ENCODE measurements at places on chromosomes 11 and 22.
A peak's percentile ranks its signal among the peaks of the same experiment; 100 is the strongest.

DNA sequence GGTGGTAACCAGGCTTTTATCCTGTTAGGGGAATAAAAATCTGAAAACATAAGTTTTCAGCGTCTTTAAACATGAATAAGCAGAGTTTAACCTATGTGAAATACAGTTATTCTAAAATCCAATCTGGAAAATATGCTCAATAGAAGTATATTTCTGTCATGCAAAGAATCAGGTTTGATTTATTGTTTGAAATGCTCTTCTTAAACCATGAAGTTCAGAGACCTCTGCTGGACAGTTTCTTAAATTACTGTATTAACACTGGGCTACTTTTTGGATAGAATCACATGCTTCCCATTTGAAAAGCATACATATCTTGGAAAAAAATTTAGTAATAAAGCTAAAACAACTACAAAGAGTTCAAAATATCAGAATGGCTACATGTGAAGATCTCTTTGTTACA is 25.4 kb downstream of the APIP start:
- DNase-seq: no peak

GRCh38 chr11:843818-844692 is 1.4 kb downstream of the TSPAN4 start:
- peak; percentile 74 for DNase-seq

- no peak for DNase-seq
These were observed 27.8 kb upstream of the TOP3B start for GRCh38 chr22:22010358-22010757.

DNA sequence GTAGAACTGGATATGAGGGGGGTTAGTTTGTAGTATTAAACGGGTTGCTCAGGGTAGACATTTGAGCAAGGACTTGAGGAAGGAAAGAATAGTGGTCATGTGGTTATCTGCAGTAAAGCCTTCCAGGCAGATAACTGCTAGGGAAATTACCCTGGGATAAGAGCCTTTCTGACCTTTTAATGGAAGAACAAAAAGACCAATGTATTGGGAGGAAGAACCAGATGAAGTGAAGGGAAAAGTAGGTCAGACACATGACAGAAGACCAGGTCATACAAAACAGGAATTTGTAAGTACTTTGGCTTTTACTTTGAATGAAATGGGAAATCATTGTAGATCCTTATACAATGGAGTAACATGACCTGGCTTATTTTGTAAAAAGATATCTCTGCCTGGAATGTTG is 241.9 kb upstream of the CTSC start:
- no peak for DNase-seq

DNA sequence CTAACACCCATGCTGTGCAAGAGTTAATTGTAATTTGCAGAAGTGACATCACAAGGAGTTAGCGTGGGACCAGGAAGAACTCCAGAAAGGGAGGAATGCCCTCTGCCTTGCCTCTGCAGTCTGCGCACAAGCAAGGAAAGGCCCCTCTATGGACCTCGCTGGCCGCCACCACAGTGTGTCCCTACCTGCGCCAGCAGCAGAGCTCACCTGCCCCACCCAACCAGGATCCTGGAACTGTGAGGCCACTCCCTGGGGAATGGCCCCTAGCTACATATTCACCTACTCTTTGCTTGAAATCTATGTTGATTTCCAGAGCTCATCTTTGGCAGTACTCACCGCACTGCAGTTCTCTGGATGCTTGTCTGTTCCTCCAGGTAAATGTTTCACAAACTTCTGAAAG is 72.0 kb upstream of the MTNR1B start:
- DNase-seq: no peak

DNA sequence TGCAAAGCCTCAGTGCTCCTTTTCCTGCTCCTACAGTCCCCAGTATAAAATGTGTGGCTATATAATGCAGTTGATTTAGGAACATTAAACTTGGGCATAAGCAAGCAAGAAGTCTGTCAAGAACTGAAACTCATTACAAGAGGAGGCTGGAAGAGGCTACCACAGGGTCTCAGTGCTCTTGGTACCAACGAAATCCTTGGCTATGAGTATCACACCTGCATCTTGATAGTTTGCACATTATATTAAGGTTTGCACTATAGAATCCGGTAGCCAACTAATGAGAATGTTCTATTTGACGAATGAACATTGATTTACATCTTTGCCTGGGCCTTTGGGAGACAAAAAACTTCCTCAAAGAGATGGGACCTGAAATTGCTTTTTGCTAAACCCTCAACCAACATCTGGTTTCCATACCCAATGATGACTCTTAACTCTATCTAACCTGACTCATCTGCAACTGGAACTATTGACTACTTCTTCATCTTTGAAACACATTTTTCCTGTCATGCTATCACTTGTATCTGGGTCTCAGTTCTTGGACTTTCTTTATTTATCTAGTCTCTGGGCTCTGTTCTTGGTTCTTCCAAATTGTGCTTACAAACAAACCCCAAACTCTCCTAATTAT is 207.2 kb upstream of the CTSC start:
- DNase-seq: no peak

- no peak for DNase-seq
These were observed 14.5 kb downstream of the SAA1 start for GRCh38 chr11:18280438-18281045.

GRCh38 chr11:9075556-9075955 is 15.8 kb downstream of the SCUBE2 start:
- no peak for DNase-seq

DNA sequence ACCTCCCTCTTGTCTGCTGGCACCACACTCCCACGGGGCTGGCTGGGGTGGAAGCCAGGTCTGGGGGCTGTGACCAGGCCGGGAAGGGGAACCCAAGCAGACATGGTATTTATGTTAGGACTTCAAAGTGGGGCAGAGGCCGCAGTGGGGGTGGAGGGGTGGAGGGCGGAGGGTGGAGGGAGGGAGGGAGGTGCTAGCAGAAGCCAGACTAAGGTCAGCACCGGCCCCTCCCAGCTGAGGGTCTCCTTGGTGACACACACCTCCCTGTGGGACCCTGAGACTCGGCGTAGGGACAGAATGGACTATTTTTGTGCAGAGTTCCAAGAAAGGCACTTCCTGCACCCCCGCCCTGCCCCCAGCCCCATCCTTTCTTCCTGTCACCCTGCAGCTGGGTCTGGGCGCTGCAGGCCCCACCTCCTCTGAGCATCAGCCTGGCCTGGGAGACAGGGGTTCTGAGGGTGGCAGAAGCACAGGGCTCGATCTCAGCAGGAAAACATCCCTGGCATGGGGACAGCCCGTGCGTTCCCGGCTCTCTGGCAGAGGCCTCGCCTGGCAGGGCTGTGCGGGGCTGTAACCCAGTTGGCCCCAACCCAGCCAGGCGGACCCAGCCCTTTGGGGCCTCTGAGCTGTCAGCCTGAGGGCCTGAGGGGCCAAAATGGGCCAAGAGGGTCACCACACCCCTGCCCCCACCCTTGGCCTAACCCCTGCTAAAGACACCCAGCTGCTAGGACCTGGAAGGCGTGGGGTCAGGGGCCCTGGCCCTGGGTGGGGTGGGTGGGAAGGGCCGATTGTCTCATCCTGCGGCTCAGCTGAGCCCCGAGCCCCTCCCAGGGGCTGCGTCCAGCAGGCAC is 9.6 kb upstream of the CD248 start:
- no peak for DNase-seq

Measured in iPS-NIHi11 (cell line).